ENCODE measurements at places on chromosomes 5 and 9. TPM values are rescaled to one million over a fixed set of nuclear protein-coding genes. Genes with fewer than 3 reads are reported as not detected.

The TAF11L11 gene
- not detected for total RNA-seq

The MAML1 gene
- total RNA-seq: 33.9 TPM

The TNFSF15 gene
- total RNA-seq: 1.7 TPM

GRCh38 chr5:139924294-139925215 is 118.5 kb downstream of the NRG2 start:
- H3K4me1 ChIP-seq: no peaks in the 10 kb centered on the region
- DNase-seq: no peak
- no peak overlapping the region for H3K27ac ChIP-seq

- no peaks in the 10 kb centered on the region for H3K4me1 ChIP-seq
- H3K27ac ChIP-seq: no peak overlapping the region
- H3K27me3 ChIP-seq: no peaks in the 10 kb centered on the region
These were observed 385.6 kb upstream of the ST8SIA4 start for GRCh38 chr5:101288633-101289032.

- no peak overlapping the region for H3K27ac ChIP-seq
- H3K4me3 ChIP-seq: no peak overlapping the region
- no peaks in the 10 kb centered on the region for H3K4me1 ChIP-seq
- H3K36me3 ChIP-seq: no peaks in the 10 kb centered on the region
These were observed 35.2 kb upstream of the IL7R start for GRCh38 chr5:35821513-35821912.
